ENCODE measurements at places on chromosomes 7 and 10. TPM values are rescaled to one million over a fixed set of nuclear protein-coding genes. Genes with fewer than 3 reads are reported as not detected.

DNA sequence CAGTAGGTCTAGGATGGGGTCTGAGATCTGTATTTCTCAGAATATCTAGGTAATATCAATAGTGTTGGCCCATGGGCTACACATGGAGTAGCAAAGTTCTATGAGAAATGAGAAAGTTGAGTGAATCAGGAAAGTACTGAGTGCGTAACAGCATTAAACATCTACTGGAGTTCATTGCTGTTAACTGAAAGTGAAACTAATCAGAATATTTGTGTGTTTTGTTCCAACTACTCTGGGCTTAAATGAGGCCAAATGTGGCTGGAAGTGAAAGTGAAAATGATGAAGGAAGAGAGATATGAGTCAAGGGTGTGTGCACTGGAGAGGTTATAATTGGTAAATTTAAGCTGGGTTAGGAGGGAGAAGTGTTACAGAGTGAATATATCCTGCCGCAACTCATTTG, 46.5 kb downstream of the TMEM106B start:
- DNase-seq, result no peak

Gene KIAA1549
- 4.1 TPM for total RNA-seq

Gene MYOZ1
- total RNA-seq, result not detected

Gene EN2
- not detected for total RNA-seq

DNA sequence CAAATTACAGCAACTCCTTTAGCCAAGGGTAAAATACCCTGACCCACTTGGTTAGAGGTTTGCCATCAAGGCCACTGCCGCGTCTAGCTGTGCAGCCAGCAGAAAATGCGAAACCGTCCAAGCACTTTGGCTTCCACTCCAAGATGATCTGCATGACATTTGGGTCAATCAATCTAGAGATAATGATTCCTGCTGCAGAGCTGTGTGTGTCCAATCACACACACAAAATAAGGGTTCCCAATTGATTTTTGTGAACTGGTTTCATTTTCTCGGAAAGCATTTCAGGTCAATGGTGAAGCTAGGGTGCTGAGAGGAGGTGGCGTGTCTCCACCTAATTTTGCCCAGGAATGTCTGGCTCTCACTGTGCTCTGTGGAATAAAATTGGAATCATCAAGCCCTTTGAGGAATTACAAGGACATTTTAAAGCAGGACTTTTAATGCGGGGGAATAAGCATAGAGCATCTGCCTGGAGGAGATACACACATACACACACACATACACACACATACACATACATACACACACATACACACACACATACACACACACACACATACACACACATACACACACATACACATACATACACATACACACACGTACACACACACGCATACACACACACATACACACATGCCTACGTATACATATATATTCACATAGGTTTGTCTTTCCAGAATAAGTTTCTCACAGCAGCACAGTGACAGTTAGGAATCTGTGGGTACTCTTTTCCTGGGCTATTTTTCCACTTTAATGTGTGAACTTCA, 59.5 kb downstream of the ACADSB start:
- no peak for DNase-seq

- no peak for DNase-seq
These were observed 757 bp downstream of the ANKIB1 start for GRCh38 chr7:92246360-92247101.

DNA sequence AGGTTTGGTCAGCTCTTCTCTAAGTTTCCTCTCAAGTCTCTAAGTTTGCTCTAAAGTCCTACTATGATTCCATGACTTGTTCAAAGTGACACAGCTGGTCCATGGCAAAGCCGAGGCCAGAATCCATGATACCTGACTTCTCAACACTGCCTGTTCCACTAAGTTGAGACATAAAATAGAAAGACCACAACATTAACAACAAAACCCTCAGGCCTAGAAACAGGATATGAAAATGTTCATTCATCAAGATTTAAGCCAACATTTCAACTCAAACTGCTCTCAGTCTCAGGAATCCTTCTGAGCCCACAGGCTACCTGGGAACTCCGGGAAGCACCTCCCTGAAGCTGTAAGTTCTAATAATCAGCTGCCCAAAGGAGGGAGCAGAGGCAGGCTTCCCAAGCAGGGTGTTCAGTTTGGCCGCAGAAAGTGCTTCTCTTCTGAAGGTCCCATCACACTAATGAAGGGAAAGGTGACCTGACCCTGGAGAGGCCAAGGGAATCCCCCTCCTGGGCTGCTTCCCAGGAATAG, 62.9 kb downstream of the STK17A start:
- no peak for DNase-seq

DNA sequence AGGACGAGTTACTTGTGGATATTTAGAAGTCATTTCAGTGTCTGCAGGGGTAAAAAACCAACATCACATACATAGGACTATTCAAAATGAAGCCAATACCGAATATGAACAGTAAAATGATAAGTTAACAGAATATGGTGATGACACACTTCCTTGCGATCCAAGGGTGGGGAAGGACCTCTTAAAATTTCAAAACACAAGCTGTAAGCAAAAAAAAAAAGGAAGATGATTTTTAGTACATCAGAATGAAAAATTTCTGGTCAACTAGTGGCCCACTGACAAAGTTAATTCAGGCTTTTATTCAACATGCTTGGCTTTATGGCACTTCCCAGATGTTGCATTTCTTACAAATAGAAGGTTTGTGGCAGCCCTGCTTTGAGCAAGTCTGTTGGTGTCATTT, 19.0 kb upstream of the GALNTL5 start:
- peak; percentile 2 for DNase-seq

DNA sequence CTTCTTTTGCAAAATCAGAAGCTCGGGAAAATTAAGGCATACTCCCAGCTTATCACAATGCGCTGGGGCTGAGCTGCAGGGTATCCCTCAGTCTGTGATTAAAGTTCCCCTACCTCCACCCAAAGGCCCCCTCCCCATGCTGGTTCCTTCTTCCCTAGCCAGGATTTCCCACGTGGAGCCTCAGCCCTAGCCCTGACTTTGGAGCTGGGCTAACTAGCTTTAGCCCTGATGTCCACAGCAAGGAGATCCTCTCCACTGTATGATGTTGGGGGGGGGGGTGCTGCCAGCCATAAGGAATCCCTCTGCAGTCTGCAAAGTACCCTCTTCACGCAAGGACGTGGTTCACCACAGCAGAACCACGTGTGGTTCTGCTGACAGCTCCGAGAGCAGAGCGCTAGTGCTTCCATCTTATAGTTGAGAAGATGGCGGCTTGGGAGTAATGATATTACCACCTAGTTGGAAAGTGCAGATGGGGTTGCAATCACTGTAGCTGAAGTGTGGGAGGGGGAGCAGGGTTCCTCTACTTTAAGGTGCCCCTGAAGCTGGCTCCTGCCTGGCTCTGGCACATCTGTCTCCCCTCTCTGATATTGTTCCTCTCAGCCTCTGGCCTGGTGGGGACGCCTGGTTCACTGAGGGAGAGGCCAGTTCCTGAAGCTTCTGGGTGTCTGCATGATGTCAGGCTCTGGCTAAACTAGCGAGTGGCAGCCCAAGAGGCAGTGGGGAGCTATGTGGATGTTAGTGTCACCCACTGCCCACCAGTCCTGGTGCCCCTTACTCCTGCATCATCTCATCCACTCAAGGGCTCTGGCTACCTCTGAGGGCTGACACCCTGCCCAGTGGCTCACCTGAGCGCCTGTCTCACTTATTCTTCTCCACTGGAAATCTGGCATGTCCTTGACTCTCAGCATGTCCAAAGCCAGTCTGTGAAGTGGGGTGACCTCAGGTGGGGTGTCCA, 270.7 kb downstream of the RPS24 start:
- no peak for DNase-seq

DNA sequence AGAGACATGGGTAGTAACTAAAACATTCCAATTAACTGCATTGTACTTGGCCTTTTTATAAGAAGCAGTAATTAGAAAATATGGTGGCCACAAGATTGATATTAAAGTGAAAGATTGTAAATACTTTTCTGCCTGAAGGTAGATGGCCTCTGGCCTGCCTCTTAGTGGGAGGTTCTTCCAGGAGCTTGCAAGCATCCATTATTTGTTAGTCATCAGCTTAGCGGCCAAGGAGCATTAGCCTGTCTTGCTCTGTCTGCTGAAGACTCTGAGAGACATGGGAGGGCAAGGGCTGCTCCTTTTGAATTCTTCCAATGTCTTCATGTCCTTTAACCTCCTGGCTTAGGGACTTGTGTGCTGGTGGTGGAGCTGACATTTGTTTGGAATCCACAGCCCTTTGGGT, 80.4 kb downstream of the TCF7L2 start:
- DNase-seq, result no peak

GRCh38 chr10:14153570-14154055, 177.1 kb downstream of the FRMD4A start:
- peak; percentile 9 for DNase-seq

Gene IDI2
- total RNA-seq, result not detected

Gene PIK3AP1
- 24.1 TPM for total RNA-seq

GRCh38 chr10:5502571-5503476, 3.5 kb upstream of the CALML5 start:
- no peak for DNase-seq

DNA sequence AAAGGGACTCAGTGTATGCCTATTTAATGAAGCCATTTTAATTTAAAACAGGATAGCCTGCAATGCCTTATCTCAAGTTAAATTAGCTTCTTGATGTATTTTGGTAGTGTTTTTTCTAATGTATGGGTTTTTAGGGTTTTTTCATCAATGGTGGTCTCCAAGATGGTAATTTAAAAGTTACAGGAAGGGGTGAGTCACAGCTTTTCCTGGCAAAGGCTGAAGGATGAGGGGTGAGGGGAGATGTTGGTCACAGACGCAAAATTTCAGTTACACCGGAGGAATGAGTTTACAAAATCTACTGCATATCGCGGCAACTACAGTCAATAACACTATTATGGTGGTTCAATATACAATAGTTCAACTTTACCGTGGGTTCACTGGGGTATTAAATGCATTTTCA, 31.6 kb downstream of the CCDC3 start:
- no peak for DNase-seq

Gene MGMT
- 35.3 TPM for total RNA-seq

DNA sequence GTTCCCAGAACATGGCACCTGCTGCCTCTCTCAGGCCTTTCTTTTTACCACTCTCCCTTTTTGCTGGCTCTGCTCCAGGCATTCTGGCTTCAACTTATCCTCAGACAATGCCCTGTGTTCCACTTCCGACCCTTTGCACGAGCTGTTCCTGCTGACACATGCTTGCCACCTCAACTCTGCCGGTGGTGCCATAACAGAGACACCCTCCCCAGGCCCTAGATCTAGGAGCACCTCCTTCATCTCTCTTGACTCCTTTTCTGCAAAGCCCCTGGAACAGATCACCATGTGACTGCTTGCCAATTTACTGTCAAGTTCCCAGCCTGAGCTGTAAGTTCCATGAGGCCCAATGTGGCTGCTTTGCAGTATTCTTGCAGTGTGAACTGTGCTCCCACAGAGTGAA, 256.0 kb upstream of the MKI67 start:
- DNase-seq, result no peak

- DNase-seq, result no peak
These were observed 64.1 kb downstream of the ZMIZ1 start for GRCh38 chr10:79132681-79133381.

Gene SCIN
- total RNA-seq, result 16.6 TPM

Gene GAD2
- total RNA-seq, result not detected

Gene C7orf57
- total RNA-seq, result 2.1 TPM

DNA sequence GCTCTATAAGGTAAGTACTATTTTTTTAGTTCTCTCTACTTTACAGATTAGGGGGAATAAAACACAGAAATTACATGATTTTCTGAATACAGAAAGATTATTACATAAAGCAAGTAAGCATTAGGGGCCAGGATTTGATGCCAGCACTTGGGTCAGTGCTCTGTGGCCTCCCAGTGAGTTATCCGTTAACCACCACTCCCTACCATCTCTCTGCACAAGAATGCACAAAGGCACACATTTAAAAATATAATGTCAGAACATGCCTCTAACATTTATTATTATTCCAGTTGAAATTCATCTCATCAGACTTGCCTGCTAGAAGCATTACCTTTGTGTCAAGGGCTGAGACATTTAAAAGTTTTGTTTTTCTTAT, 59.0 kb downstream of the MET start:
- no peak for DNase-seq

DNA sequence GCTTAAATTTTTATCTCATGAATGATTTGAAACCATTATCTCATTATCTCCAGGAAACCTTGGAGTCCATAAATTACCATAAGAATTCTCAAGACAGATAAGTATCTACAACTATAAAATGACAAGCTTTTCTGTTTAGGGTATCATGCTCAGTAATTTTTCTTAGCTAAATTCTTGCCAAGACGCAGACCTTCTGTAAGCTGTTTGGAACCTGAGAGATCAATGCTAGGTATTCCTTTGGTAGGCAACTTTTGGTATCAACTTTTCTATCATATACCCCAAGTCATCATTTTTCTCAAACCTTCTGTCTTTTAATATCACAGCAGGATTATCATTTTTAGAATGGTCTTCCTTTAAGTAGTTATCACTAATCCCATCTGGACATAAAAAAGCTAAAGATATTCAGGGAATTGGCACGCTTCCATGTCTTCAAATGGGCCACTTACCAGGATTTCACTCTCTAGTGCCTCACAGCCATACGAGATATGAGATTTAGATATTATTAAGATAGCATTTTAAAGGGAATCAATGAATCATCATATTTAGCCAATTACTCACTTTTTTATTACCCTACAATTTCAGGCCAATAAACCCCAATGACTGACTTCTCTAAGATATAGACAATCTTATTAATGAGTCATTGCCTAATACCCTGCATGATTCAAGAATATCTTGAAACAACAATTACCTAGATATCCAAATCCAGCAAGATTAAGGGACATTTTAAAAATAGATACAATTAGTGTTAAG, 544.1 kb downstream of the HTR7 start:
- DNase-seq, result no peak

- DNase-seq, result no peak
These were observed 107.4 kb downstream of the SLIT1 start for GRCh38 chr10:97078261-97078937.

- DNase-seq, result no peak
These were observed 116.0 kb downstream of the KMT2E start for GRCh38 chr7:105130048-105130447.

GRCh38 chr10:78351283-78351682, 317.6 kb downstream of the RPS24 start:
- DNase-seq, result no peak

DNA sequence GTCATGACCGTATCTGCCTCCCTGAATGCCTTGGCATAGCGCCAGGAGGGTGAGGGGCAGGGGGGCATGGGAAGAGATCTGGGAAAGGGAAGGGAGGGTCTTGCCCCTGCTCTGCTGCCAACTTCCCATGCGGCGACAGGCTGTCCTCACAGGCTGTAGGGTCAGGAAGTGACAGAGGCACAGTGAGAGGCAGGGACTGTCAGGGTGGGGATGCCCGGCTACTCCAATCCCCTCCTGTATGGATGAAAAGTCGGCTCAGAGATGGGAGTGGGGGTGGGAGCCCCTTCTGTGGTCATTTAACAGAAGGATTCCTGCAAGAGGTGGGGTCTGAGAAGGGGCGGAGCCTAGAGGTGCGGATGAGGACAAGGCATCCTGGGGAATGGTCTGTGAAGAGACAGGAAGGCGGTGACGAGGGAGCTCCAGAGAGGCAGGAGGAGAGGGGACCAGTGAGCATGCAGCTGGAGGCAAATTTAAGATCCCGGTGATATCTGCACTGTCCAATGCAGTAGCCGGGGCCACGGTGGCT, 20.8 kb upstream of the UNC5B start:
- DNase-seq, result no peak

Gene PON3
- 23.3 TPM for total RNA-seq
